Renal cortical epithelial cell (primary cell): ENCODE measurements at places on chromosomes 11 and 22. TPM values are rescaled to one million over a fixed set of nuclear protein-coding genes. Genes with fewer than 3 reads are reported as not detected.

PLA2G6 gene
- total RNA-seq, result 5.2 and 25.0 TPM in 2 replicates

UBQLNL gene
- total RNA-seq, result 0.30 TPM in 1 of 2 replicates, not detected in the other

POU2AF2 gene
- not detected in 2 replicates for total RNA-seq

ROM1 gene
- total RNA-seq, result 0.87 and 2.5 TPM in 2 replicates

CDON gene
- 5.7 and 9.4 TPM in 2 replicates for total RNA-seq

NELL1 gene
- total RNA-seq, result not detected in 2 replicates

PLAAT5 gene
- 0.40 TPM in 1 of 2 replicates, not detected in the other for total RNA-seq

MICAL2 gene
- total RNA-seq, result 266 and 361 TPM in 2 replicates

VSIG10L2 gene
- not detected in 2 replicates for total RNA-seq

GDPD5 gene
- 3.0 TPM in 2 replicates for total RNA-seq

RGL4 gene
- total RNA-seq, result not detected in 2 replicates

DEPDC7 gene
- total RNA-seq, result 3.3 and 7.0 TPM in 2 replicates
